ENCODE measurements at places on chromosomes 7 and 10.

- no peak for DNase-seq
Measured at GRCh38 chr10:20334559-20334958, 518.3 kb downstream of the PLXDC2 start.

DNA sequence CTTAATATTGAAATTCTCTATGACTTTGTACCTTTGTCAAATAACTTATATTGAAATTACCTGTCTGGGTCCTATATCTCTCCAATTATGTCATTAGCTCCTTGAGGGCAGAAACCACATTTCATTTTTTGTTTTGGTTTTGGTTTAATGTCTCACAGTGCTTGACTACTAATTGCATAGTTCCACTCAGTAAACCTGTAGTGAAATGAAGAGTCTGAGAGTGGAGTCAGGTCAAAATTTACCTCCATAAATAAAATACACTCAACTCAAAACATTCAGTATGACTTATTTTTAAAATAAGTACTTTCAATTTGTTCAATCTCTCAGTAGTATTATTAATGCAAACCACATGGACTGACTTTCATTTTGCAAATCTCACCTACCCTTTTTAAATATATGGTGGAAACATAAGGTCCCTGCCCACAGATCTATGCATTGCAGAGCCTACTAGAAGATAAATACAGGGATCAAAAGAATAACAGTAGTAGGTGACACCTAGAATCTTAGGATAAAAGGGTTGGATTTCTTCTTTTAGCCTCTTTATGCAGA, 32.5 kb downstream of the PDE1C start:
- DNase-seq = no peak

- no peak for DNase-seq
Measured at GRCh38 chr7:45882465-45882810, 5.8 kb upstream of the IGFBP1 start.

- DNase-seq = no peak
Measured at GRCh38 chr10:14603534-14604102, 171.1 kb downstream of the FAM107B start.

- no peak for DNase-seq
Measured at GRCh38 chr7:73345538-73345937, 17.6 kb downstream of the FKBP6 start.

DNA sequence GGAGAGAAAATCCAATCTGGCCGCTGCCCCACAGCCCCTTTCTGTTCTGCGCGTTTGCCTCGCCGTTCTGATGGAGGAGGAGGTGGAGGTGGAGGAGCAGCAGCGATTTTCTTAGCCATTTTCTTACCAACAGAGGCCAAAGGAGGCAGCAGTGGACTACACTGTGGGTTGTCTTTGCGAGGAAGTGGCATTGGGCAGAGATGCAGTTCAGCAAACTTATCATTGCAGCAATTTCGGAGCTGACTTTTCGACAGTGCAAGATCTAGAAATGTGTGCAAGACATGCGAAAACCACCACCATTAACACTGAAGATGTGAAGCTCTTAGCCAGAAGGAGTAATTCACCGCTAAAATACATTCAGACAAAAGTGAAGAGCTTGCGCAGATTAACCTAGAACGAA, 1.9 kb upstream of the ARL4A start:
- DNase-seq = no peak

DNA sequence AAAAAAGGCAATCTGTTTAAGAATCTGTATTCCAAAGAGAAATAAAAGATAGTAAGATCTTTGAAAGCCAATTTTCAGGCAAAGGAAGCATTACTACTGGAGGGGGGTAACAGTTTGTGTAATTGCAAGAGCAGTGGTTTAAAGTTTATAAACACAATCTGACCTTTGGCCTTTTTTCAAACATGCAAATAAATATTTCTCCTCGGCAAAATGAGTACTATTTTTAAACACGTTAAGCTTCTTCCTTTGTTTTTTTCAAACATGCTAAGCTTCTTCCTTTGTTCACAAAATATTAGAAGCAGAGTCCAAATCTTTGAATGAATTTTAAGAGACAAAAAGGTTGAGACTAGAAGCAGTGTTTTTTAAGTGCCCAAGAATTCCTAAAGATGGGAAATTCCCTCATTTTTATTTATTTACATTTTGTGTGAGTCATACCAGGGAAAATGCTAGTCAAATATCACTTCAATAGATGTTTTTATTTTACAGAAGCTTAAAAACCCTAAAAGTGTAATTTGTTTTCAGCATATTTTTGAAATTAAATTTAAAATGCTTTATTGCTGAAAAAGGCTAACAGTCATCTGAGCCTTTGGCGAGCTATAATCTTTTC, 229.3 kb downstream of the GPR37 start:
- DNase-seq = no peak
